ENCODE measurements at places on chromosomes 2 and 18. TPM values are rescaled to one million over a fixed set of nuclear protein-coding genes. Genes with fewer than 3 reads are reported as not detected.

DNA sequence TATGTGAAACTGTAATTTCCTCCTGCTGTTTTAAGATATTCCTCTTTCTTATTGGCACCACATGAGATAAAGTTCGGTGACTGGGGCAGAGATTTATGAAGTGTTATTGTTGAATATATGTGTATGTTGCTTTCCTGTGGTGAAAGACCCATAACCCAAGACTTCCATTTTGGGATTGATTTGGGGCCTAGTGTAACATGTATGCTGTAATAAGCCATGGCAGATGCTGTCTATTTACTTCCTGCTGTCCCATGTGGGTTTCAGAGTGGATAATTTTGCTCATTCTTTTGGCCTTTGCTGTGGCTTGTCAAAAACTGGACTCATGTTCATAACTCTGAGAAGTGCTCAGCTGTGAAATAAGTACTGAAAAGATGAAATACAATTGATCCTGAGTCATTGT is 10.8 kb upstream of the MYO1B start:
- no peak for DNase-seq

GRCh38 chr2:139773720-139774277 is 993.6 kb upstream of the NXPH2 start:
- no peak for DNase-seq

GRCh38 chr2:70009762-70010575 is 48.5 kb upstream of the ASPRV1 start:
- no peak for DNase-seq

DNA sequence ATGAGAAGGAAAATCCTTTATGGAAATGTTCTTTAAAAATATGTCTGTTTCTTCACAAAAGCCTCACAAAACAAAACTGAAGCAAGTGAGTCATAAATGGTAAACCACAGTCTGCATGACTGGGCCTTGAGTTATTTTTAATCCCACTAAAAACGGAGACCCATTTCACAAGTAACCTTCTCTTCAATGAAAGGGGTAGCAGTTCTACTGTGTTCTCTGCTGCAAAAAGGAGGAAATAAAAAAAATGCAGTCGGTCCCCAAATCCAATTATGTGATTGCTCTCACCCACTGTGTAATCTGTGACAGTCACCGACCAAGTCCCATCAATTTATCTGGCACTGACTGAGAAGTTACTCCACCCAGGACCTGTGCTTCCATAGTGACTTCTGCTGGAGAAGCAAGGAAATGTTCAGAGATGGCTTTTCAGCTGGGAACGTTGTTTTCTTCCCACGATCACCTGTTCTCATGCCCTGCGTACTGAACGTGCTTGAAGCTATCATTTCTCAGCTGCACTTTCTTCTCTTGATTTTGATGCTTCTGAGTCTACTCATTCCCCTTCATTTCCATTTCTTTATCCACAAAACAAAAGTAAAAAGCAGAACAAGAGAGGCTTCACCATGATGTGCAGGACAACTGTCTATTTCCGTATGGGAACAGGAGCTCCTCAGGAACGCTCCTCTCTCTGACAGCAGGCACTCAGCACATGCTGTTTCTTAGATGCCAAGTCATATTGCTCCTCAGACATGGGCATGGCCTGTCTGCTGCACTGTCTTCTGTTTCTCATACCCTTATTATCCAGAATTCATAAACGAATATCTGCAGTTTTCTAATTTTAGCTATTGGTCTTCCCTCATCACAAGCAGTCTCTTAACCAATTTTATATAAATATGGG is 80.0 kb upstream of the TMEM200C start:
- DNase-seq: no peak

Gene PRR30
- total RNA-seq: not detected

Gene HAT1
- 21.8 TPM for total RNA-seq

DNA sequence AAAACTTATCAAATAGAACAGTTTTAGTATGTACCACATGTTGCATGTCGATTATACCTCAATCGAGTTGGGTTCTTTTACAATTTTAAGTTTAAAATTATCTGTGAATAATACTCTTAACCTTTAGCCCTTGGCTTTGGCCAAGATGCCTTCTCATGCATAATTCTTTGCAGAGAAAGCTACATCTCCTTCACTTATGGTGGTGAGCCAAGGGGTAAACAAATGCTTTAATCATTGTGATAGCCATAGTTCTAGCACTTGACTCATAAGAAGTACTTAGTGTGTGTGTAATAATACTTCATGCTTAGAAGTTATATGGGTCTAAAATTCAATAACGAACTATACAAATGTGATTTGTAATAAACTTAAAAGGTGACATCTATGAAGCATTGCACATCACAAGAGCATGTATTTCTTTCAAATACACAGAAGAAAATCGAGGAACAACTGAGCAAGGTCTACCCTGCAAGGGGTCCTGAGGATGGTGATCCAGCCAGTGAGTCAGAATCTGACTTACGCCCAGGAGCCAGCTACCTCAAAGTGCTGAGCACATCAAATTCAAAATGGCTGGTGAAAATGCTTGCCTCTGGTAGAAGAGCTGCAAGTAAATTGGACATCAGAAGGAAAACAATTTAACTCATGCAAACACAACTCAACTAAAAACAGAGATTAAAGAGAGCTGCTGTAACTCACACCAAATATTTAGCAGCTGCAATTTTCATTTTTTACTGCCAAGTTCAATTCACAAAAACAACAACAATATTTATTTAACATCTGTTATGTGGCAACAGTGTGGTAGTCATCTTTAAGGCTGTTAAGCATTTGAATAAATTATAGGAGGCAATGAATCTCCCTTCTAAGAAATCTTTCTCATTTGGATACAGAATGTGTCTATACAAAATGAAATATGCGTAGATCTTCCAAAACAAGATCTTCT is 23.8 kb upstream of the TTC39C start:
- DNase-seq: no peak

Gene IL36RN
- total RNA-seq: not detected

DNA sequence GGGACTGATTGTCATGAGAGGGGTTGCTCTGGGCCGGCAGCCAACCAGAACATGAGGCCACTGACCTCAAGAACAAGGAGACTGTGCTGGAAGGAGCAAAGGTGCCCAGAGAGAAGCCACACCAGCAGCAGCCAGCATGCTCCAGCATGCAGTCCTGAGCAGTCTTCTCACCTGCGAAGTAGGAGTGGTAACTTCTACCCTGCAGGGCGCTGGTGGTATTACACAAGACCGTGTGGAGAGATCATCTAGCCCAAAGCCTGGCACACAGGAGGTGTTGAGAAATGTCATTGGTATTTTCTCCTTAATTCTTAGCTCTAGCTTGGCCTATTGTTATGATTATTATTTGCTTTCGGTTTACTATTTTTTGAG is 132.7 kb downstream of the TSN start:
- DNase-seq: no peak

- no peak for DNase-seq
Measured at GRCh38 chr2:22701561-22702160, 683.3 kb upstream of the KLHL29 start.

Gene GPAT2
- 4.6 TPM for total RNA-seq

Gene GREB1
- total RNA-seq: under 0.01 TPM

DNA sequence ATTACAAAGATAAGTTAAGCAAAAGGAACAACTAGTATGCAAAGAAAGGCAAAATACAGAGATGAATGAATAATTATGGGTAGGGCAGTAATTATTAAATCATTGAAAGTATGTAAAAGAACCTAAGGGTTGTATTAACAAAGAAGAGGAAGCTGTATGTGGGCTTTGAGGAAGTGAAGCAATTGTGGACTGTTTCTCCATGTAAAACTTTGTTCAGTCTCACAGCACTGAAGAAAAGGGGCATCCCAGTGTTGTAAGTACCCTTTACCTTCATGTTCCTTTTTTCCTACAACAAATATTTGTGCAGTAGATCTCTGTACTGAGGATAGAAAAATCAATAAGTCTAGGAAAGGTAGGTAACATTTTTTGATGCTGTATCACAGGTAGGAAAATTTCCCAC is 388.7 kb upstream of the NRP2 start:
- DNase-seq: no peak

DNA sequence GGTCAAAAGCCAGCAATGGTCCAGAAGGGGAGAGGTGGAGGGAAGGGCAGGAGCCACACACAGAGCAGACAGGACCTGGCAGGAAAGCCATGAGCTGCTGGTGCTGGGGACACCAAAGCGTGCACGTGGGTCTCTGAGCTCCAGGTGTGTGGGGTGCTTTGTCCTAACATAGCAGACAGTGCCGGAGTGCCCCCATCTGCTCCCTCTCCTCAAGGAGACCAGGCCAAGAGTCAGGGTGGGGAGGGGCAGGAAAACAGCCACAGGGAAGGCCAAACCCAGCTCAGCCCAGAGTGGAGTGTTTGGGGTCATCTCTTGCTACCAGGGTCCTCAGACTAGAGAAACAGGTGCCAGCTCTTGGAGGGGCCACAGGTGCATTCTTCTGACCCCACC is 4.2 kb upstream of the GPC1 start:
- DNase-seq: no peak

DNA sequence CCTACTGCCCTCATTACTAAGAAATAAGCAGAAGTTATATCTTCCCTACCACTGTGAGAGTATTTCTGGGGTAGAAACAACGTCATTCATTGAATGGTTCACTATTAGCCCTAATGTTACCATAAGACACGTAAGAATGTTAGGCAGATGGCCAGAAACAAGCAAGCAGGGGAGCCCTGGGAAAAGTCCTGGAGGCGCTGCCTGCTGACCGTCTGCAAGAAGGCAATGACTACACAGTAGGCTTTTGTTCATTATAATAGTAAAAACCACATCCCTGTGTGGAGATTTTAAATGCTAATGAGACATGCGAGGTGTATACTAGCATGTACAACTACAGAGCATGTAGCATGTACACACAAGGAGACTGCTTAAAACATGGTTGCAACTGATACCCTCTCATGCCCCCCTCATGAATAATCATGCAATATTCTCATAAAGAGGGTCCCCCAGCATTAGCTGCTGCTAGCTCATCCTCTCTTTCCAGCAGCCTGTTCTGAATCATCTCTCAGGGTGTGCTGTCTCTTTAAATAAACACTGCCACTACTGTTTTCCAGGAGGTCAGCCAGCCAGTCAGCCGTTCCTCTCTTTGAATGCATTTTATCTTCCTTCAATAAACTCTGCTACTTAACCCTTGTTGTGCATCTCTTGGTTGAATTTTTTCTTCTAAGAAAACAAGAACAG is 23.6 kb downstream of the SUCLG1 start:
- DNase-seq: peak; percentile 7

- no peak for DNase-seq
Measured at GRCh38 chr2:78262713-78263375, 740.7 kb upstream of the LRRTM4 start.

DNA sequence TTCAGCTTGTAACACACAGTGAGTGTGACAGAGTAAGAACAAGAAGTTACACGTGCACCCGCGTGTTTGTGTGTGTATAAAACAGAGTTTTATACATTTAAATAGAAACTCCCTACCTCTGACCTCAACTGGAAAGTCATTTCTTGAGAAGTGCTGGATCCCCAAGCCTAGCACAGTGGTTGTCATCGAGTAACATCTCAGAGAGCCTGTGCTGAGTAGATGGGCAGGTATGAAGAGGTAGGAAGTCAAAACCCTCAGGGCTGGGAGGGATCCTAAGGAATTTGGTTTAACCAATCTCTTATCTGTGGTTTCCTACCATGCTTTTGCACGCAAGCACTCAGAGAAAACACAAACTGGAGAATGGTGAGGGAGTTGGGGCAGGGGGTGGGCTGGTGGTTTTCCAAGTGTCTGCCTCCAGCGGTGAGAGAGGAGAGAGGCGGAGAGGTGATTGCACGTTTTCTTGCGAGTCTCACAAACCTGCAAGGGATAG is 9.2 kb downstream of the ACOXL start:
- DNase-seq: no peak

Gene C1QL2
- total RNA-seq: not detected

DNA sequence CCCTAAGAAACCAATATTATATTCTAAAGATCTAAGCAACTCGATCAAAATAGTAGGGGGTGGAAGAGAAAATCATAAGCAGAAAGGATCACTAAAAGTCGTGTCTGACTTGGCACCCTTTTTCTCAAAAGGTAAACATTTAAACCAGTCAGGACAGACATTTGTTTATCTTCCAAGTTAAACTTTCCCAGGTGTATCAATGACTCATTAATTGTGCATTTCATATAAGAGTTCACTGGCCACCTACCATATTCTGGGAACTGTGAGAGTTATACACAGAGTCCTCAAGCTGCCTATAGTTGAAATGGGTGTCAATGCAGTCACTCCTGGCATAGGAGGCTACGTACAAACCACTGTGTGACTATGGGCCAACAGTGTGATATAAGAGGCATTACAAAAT is 4.8 kb upstream of the ACVR1 start:
- no peak for DNase-seq

- DNase-seq: no peak
Measured at GRCh38 chr2:219739066-219739465, 111.6 kb downstream of the SLC4A3 start.

- DNase-seq: no peak
Measured at GRCh38 chr2:185618625-185619024, 120.0 kb upstream of the FSIP2 start.

Gene RNF125
- 2.8 TPM for total RNA-seq

DNA sequence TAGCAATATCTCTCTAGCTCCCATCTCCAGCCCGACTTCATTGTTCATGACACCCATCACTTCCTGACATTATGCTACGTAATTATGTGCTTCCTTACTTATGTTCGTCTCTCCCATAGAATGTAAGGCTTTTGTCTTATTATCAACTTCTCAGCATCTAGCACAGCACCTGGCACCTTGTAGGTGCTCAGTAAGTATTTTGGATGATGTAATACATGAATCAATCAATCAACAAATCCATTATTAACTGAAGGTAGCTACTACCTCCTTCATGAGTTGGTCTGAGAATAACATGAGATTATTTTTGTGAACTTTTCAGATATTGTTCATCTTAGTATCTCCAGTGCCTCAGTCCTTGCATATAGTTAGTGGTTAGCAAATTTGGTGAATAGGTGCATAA is 109.3 kb downstream of the EN1 start:
- DNase-seq: no peak

GRCh38 chr2:71927757-71928715 is 219.6 kb downstream of the CYP26B1 start:
- no peak for DNase-seq

DNA sequence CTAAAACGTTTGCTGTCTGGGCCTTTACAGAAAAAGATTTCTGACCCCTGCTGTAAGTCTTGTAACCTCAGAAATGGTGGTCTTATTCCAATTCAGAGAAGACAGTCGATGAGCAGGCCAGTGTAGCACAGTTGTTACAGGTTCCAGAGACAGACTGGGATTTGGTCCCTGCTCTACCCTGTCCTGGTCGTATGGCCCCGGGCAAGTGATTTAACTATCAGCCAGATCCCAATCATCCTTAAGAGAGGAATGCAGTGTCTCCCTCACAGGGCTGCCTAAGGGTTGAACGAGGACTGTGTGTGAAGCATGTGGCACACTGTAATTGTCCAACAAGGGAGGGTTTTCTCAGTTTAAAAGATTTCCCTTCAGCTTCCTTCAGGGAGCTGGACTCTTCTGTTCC is 47.2 kb downstream of the HK2 start:
- DNase-seq: no peak

DNA sequence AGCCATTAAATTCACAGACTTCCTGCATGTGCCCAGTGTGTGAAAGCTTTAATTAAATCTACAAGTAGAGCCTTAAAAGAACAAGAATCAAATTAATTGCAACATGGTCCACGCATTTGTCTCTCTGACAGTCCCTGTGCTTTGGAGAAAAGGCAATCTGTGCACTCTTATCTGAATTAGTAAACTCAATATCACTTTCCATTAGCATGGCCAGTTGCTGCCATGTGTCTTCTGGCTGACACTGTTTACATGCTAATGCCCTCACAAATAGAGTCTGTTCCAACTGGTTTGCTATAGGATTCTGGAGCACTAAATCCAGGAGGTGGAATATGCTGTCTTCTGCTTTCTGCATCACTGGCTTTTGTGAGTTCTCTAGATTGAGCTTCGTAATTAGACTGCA is 434.5 kb upstream of the RAB12 start:
- DNase-seq: no peak
